Stimulated activated CD4-positive, alpha-beta T cell treated with anti-CD3 and anti-CD28 coated beads, Interleukin-15, amount 100 ng/mL, for 48 hours (primary cell): ENCODE measurements at places on chromosomes 5 and 9.
A peak's percentile ranks its signal among the peaks of the same experiment; 100 is the strongest.

- no peak for DNase-seq
These were observed 94.1 kb upstream of the RANBP6 start for GRCh38 chr9:6109571-6109970.

- DNase-seq, result no peak
These were observed 151.4 kb downstream of the LPAR1 start for GRCh38 chr9:110886832-110887231.

DNA sequence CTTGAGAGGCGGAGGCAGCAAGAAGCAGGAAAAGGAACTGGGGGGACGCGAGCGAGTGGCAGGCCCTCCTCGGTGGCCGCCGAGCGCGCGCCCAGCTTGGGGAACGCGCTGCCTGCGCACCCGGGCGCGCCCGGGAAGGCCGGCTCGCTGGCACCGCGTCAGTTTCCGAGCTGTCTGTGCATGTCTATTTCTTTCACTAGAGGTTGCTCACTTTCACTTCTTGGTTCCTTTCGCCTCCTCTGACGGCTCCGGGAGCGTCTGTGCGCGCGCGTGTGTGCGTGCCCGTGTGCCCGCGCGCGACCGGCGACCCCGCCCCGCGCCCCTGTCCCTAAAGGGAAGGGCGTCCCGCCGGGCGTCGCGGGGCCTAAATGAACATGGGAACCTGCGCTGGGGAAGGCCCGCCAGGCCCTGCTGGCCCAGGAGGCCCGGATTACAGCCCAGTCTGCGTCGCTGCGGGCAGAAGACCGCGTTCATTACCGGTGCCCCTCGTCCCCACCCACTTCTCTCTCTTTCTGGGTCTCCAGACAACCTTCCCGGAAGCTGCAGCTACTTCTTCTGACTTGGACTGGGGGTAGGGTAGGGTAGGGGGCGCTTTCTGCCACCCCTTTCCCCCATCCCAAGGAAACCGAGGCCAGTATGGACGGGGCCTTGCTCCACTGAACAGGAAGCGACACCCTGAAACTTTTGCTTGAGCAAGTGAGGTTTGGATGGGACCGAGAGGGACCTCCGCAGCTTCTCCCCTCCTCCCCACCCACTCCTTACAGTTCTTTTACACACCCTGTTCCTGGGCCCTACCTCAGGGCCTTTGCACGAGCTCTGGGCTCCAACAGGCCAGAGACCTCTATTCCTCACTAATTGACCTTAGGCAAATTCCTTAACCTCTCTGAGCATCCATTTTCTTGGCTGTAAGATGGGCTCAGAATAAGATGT is 205.8 kb upstream of the IER5L start:
- peak; percentile 46 for DNase-seq

- peak; percentile 51 for DNase-seq
These were observed 20.5 kb downstream of the SEMA4D start for GRCh38 chr9:89477384-89477783.

- DNase-seq, result no peak
These were observed 219.2 kb downstream of the EBF1 start for GRCh38 chr5:158880483-158881001.

DNA sequence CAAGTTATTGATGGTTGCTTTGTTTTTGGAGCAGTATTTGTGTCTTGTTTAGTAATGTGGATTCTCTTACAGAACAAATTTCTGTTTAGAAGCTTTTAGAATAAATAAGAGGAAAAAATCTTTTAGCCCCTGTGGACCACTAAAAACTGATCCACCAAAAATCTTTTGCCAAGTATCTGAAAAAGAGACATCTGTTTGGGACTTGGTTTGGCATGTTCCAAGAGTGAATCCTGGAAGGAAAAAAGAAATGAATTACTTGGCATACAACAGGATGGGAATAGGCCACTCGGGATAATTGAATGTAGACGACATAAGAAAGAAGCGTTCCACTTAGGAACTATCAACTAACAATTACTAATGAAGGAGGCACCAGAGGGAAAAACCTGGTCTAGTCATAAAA is 1350.1 kb upstream of the C9orf72 start:
- DNase-seq, result no peak

GRCh38 chr9:75200892-75201470 is 112.7 kb downstream of the OSTF1 start:
- DNase-seq, result no peak

- no peak for DNase-seq
These were observed 42.6 kb downstream of the LPAR1 start for GRCh38 chr9:110995420-110996340.

GRCh38 chr9:89436326-89436725 is 61.6 kb downstream of the SEMA4D start:
- no peak for DNase-seq

GRCh38 chr5:159341145-159341544 is 10.9 kb upstream of the IL12B start:
- no peak for DNase-seq

- DNase-seq, result no peak
These were observed 13.9 kb downstream of the KDM4C start for GRCh38 chr9:6771722-6772121.

GRCh38 chr5:106833517-106833916 is 837.2 kb downstream of the EFNA5 start:
- no peak for DNase-seq

DNA sequence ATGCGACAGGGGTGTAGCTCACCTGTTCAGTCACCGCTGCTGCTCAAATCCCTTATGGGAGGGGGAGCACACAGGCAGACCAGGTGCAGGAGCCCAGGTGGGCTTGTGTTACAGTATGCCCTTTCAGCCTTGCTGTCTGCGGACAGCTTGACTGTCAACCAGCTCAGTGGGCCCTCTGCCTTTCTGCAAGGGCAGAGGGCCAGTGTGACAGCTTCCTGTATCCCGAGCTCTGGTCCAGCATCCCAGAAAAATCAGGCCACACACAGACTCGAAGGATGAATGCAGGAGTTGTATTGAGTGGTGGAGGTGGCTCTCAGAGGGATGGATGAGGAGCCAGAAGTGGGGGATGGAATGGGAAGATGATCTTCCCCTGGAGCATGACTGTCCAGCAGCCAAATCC is 172.2 kb downstream of the C5orf15 start:
- DNase-seq, result no peak

- no peak for DNase-seq
These were observed 64.2 kb upstream of the STK32A start for GRCh38 chr5:147170603-147171002.

DNA sequence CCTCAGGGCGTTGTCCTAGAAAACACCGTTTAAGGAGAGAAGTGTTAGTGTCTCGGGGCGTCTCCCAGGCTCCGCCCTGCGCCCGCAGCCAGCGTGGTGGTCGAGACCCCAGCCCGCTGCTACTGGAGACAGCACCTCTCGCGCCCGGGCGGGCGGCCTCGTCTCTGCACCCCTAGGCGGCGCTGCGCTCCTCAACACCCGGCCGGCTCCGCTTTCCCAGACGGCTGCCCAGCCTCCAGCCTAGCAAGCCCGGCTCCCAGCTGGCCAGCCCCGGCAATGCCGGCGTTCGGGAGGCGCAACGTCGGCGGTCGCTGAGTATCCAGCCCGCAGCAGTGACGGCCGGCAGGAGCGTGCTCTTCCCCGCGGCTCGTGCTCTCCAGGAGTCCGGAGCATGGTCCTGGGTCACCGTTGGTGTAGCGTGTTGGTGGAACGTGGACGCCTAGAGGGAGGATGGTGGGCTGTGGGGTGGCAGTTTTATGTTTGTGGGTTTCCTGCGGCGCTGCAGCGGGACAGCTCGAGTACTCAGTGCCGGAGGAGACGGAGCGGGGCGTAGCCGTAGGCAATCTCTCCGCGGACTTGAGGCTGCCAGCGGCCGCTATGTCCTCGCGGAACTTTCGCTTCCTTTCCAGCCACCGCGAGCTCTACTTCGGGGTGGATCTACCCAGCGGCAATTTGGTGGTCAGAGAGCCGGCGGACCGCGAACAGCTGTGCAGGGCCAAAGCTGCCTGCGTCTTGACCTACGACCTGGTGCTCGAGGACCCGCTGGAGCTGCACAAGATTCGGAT is 536 bp downstream of the PCDHAC1 start:
- no peak for DNase-seq

- no peak for DNase-seq
These were observed 354.0 kb downstream of the NPR3 start for GRCh38 chr5:33065131-33065530.

DNA sequence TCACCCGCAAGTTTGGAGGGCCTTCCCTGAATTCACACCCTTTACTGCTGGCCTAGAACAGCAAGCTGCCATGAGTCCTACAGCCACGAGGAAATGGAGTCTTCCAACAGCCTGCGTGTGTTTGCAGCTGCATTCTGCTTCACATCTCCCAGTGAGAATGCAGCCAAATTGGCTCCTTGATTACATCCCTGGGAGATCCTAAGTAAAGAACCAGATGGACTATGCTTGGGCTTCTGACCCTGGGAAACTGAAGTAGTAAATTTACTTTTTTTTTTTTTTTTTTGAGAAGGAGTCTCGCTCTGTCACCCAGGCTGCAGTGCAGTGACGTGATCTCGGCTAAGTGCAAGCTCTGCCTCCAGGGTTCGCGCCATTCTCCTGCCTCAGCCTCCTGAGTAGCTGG is 617.0 kb upstream of the CDH18 start:
- no peak for DNase-seq

DNA sequence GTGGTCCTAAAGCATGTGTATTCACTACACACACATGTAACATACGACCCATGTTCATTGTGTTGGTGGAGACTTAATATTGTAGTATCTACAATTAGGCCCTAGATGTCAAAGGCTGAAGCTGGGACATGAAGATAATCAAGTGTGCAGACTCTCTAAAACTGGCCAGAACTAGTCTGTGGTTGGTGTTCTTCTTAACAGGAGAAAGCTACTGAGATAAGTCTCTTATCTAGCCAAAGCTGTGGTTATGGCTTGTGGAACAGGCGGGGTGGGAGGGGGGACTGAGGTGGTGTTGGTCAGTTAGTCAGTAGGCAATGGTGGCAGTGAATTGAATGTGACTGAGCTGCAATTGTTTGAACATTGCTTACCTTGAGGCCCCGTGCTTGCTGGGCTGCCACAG is 112.7 kb upstream of the SLC24A2 start:
- no peak for DNase-seq

- no peak for DNase-seq
These were observed 15.1 kb downstream of the IRF1 start for GRCh38 chr5:132475497-132475882.

DNA sequence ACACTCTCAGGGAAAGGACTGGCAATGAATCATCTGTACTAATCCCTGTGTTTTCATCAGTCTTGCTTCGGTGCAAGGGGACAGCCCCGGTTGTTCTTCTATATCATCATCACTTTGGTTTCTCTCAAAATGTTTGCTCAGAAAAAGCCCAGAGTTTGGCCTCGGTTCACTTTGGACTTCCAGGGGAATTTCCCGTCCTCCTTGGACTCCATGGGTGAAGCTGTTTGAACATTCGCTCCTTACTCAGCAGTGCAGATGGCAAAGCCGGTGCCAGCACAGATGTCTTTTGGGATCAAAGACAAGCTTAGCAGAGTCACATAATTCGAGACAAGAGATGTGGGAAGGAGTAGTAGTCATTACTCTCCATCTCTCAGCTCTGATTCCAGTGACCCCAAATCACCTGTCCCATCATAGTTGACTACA is 69.8 kb upstream of the TNFSF8 start:
- DNase-seq, result no peak

DNA sequence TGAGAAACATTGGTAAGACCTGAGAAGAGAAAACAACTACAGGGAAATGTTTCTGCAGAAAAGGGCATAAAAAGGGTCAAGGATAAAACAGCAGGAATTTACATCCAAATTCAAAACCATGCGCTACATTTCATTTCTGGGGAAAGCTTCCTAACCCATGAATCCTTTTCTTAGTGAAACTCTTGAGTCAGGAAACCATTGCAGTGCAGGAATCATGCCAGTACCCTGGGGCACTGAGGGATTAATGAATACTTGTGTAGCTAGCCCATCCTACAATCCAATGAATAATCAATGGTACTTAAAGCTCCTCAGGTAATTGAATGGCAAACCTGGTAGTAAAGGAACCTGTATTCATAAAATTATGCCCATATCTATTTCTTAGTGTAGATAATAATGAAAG is 580.5 kb downstream of the TLE1 start:
- no peak for DNase-seq

GRCh38 chr9:94586316-94586715 is 7.3 kb downstream of the FBP2 start:
- no peak for DNase-seq

GRCh38 chr5:138095100-138095907 is 11.5 kb downstream of the WNT8A start:
- DNase-seq, result no peak

GRCh38 chr5:141434006-141434405 is 3.7 kb downstream of the PCDHGA12 start:
- no peak for DNase-seq

DNA sequence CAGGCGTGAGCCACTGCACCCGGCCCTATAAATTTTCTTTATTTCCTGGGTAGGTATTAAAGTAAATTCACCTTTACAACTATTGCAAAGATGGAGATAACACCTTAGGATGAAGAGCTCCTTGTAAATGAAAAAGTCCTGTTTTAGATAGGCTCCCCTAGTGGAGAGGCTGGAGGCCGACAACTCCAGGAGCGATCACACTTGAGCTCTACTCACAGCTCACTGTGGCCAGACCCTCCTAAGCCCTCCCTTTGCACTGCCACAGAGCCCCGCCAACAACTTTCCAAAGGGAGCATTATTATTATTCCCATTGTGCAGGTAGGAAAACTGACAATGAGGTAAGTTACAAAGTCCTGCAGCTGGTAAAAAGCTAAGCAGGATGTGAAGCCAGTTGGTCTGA is 139.1 kb upstream of the ERCC6L2 start:
- no peak for DNase-seq

DNA sequence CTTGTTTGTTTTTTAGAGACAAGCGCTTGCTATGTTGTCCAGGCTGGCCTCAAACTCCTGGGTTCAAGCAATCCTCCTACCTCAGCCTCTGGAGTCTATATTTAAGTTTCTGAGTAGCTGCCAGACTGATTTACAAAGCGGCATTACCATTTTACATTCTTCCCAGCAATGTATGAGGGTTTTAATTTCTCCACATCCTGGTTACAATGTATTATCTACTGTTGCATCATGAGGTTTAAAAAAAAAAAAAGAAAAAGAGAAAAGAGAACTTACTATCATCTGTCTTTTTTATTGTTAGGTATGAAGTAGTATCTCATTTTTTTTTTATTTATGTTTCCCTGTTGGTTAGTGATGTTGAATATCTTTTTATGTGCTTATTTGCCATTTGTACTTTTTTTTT is 18.9 kb upstream of the CLINT1 start:
- DNase-seq, result no peak

DNA sequence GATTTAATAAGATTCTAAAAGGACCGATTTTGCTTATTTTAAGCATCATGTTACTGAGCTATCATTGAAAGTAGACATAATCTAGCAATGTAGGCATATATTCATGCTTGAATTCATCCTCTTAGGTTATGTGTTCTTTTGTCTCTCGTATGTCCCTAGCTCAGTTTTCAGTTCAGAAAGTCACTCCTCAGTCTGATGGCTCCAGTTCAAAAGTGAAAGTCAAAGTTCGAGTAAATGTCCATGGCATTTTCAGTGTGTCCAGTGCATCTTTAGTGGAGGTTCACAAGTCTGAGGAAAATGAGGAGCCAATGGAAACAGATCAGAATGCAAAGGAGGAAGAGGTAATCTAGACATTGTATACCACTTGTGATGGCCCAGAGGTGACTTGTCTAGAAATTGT is 39.2 kb downstream of the HSPA4 start:
- DNase-seq, result no peak

GRCh38 chr9:76912636-76913275 is 6.8 kb upstream of the PRUNE2 start:
- no peak for DNase-seq
